ENCODE measurements at places on chromosomes 13 and 19.

GRCh38 chr19:35491836-35492360 is 1.6 kb upstream of the KRTDAP start:
- no peak for DNase-seq

DNA sequence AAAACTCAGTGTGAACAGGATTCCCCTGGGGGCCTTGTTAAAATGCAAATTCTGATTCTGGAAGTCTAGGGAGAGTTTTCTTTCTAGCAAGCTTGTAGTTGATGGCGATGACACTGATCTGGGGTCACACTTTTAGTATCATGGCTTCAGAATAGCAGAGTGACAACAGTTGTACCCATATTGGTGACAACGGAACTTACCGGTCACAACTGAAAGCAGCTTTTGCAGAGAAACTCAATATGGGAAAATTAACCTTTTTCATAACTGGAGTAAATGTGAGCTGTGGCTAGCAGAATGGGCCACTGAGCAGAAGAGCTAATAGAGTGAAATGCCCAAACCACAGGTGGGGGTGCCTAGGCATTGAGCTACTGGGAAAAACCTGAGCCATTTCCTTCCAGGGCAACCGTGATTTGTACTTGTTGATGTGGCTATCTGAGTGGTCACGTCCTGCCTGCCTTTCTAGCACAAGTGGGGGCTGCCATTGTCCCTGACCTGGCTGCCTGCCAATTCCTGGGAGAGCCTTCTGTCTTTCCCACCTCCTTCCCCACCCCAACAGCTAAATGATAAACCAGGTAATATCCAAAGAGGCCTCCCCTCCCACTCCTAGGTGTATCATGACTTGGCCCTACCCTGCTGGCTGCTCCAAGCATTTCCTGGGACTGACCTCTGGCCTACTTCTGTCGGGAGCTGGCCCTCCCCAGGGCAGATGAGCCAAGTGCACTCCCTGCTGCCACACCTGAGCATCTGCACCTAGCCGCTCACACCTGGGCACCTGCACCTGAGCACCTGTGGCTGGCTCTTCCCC is 1.7 kb upstream of the SLC10A2 start:
- DNase-seq, result peak; percentile 32

- no peak for DNase-seq
Measured at GRCh38 chr19:53394522-53394973, 401 bp upstream of the ZNF765 start.

- no peak for DNase-seq
Measured at GRCh38 chr13:45907503-45907902, 56.0 kb upstream of the SIAH3 start.

GRCh38 chr19:11963566-11964355 is 1.1 kb upstream of the ZNF763 start:
- DNase-seq, result peak; percentile 5

- no peak for DNase-seq
Measured at GRCh38 chr13:39913928-39914327, 258.5 kb downstream of the COG6 start.

DNA sequence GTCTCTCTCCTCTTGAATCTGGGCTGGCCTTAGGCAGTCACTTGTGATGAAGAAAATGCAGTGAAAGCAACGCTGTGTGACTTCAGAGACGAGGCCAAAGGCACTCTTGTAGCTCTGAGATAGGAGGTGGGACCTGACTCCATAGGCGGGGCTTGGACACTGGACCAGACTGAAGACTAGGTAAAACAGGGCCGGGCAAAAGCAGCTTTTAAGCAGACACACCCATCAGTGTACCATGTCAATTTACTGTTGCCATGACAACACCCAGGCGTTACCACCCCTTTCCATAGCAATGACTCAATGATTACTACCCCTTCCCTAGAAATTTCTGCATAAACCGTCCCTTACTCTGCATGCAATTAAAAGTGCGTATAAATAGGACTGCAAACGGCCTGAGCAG is 6.6 kb upstream of the EID2 start:
- no peak for DNase-seq

Measured in NCI-H1417 treated with DMSO at 0.1 percent for 48 hours (cell line).